ENCODE measurements at places on chromosomes 4 and X. TPM values are rescaled to one million over a fixed set of nuclear protein-coding genes. Genes with fewer than 3 reads are reported as not detected.

CCKAR gene
- not detected for polyA plus RNA-seq

DNA sequence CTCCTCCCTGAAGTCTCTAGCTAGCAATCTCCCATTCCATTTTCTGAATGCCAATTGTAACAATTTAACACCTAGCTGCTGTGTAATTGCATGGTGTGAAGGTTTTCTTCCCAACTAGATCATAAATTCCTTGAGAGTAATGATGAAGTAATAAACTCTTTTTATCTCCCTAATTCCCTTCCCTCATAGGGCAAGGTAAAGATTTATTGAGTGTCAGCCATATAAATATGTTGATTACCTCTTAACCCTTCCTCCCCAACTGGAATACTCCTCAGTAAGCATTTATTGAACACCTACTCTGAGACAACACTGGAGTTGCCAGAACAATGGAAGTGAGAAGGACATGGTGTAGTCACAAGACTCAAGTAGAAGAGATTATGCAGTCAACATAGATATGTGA, 112.7 kb downstream of the CLCN5 start:
- DNase-seq, result no peak

- DNase-seq, result no peak
Observed at GRCh38 chr4:22072240-22072639, 123.7 kb upstream of the KCNIP4 start.

- DNase-seq, result no peak
Observed at GRCh38 chr4:1737666-1738065, 16.3 kb downstream of the TACC3 start.

DNA sequence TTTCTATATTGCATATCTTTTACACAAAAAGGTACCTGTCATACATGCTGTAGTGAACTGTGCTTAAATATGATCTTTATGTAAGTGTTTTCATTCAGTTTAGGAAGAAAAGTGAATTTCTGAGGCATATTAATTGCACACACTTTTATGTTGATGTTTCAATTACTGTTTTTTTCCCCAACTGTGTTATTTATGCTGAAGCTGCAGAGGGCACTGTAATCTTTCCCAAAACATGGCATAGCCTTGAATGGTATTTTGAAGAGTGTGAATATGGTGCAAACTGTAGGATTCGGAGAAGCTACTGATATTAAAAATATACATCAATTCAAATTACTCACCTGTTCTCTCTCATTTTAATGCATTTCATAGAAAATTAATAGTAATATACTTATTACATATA, 6.0 kb upstream of the CENPE start:
- no peak for DNase-seq

Data from renal pelvis (tissue), 12 donors.